ENCODE measurements at places on chromosomes 1 and 21.

DNA sequence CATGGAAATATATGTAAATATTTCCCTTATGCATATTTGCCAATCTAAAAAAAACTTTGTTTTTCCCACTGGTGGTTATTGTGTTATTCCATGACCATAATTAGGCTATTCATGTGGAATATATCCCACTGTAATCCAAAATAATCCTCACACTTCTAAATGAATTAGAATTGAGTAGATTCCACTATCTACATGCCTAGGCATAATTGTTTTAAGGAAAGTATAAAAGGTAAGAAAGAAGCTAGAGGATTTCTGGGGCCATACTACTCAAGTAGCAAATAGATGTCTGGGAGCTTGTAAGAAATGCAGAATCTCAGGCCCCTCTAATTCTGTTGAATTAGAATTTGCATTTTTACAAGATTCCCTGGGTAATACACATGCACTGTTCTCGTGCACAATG is 83.5 kb upstream of the RRP15 start:
- DNase-seq: no peak

DNA sequence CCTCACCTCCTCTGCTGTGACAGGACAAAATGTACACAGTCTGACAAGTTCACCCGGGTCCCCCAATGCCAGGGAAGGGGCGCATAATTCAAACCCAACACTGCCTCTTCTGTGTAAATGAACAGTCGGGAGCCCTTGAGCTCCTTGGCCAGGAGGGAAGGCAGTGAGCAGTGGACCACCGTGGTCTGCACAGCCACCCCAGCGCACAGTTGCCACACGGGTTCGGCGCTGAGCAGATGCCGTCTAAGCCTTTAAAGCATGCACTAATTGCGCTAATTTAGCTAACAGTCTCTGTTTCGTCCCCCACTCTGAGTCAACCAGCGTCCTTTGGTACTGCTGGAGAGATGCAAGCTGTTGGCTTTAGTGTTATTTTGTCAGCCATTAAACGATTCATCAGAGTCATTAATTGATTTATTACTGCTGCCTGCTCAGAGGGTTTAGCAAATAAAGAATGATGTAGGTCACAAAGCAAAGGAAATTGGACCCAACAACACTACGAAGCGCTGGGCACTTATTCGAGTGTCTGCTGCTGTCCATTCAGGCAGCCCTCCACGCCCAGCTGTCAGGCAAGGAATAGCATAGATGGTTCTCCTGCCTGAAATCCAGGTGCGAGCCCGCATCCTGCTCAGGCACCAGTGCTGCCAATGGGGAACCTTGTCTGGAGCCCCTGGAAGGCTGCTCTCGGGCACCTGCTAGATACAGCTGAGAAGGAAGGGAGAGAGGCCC is 91.5 kb downstream of the MRPL37 start:
- no peak for DNase-seq

DNA sequence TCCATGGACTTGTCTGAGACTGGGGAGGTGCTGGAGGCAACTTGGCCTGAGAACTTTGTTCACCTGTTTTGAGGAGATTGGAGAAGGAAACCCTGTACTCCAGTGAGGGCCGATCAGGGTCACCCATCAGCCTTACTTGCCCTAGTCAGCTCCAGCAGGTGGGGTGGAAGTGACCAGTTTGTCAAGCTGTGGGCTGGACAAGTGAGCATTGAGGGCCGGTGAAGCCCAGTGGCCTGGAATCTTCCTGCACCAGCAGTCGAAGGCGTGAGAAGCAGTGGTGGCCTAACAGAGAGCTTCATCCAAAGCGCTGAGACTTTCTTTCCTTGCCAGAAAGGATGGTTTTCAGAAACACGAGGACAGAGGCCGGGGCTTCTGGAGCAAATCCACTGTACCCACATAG is 9.6 kb downstream of the SLC37A1 start:
- DNase-seq: no peak

GRCh38 chr1:87572891-87573290 is 244.2 kb downstream of the LMO4 start:
- DNase-seq: no peak

DNA sequence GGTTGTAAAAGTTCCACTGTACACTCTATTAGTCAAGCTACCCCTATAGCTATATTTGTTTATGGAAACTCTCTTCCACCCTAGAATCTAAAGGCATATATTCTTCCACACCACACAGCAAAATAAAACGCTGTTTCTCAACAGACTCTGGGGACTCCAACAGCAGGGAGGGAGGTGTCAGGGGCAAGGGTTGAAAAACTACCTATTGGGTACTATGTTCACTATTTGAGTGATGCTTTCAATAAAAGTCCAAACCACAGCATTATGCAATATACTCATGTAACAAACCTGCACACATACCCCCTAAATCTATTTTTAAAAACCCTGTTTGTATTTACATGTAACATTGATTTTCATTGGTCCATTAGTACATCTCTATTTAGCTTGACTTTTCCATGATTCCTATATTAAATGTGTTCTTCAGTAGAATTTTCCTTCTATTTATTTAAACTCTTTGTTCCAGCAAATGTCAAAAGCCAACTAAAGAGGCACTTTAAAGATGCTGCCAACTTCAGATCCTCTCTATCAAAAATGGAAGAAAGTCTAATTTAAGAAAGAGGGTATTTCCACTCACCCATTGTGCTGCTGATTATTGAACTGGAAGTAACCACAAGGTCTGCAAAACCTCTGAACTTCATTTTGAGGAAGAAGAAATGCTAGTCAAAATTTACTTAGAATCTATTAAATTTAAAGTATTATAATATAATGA is 26.2 kb downstream of the RGS7 start:
- no peak for DNase-seq

DNA sequence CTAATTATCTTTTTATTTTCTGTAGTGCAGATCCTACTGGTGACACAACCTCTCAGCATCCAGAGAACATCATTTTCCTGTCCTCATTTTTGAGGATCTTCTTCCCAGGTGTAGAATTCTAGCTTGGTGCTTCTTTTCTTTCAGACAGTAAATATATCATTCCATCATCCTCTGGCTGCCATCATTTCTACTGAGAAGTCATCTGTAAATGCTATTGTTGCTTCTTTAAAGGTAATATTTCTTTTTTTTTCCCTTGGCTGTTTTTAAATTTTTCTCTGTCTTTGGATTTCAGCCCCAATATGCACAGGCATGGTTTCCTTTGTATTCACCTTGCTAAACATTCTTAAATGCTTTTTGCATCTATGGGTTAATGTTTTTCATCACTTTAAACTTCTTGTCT is 3.3 kb upstream of the KRTAP10-9 start:
- DNase-seq: no peak

GRCh38 chr1:66618390-66618789 is 84.4 kb downstream of the SGIP1 start:
- DNase-seq: no peak
